ENCODE measurements at places on chromosomes 5 and 9. TPM values are rescaled to one million over a fixed set of nuclear protein-coding genes. Genes with fewer than 3 reads are reported as not detected.

Gene LCN2
- total RNA-seq = not detected

Gene CCL28
- not detected for total RNA-seq

Gene GPR151
- not detected for total RNA-seq

GRCh38 chr5:75551471-75551870 lies 39.8 kb downstream of the POLK start:
- DNase-seq = no peak

DNA sequence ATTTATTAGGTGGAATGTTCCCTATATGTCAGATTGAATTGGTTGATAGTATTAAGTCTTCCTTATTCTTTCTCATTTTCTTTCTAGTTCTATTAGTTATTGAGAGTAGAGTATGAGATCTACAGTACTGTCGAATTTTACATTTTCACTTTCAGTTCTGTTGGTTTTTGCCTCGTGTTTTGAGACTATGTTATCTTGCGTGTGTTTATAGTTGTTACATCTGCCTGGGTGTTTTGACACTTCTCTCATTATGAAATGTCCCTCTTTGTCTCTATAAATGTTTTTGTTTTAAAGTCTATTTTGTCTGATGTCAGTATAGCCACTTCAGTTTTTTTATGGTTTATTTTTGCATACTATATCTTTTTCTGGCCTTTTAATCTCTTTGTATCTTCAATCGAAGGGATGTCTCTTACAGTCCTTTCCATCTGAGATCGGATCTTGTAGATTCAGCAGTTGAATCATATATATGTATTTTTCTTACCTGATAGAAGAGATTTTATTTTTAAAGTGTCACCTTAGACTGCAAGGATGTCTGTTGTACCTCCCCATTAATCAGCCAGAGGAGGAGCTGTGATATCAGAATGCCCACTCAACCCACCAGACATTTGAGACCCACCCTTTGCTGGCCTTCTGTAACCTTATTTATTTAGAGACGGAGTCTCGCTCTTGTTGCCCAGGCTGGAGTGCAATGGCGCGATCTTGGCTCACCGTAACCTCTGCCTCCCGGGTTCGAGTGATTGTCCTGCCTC lies 20.7 kb downstream of the EHMT1 start:
- DNase-seq = no peak

DNA sequence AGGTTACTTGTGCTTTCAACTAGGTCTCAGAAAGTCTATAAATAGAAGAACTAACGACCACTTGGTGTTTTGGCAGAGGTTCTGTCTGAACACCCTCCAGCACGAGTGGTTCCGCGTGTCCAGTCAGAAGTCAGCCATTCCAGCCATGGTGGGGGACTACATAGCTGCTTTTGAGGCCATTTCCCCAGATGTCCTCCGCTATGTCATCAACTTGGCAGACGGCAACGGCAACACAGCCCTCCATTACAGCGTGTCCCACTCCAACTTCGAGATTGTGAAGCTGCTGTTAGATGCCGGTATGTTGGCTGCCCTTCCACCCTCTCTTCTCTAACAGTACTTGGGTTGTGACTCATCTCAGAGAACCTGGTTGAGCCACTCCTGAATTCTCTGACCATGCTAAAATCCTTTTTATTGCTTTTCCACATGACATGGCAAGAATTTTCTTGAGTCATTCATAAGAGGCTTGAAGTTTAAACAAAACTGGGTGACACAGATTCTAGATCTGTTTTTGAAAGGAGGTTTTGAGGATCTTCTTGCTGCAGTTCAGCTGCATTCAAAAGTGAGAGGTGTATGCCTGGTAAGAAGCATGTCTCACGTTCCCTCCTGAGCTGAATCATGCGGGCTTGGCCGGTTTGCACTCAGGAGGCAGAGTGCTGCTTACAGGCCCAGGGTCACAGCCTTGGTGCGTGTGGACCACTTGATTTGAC lies 103.1 kb upstream of the DMRT1 start:
- no peak for DNase-seq

GRCh38 chr5:109111680-109112079 lies 298.1 kb downstream of the PJA2 start:
- DNase-seq = no peak

- no peak for DNase-seq
Measured at GRCh38 chr5:75242067-75242466, 5.4 kb upstream of the ANKRD31 start.

DNA sequence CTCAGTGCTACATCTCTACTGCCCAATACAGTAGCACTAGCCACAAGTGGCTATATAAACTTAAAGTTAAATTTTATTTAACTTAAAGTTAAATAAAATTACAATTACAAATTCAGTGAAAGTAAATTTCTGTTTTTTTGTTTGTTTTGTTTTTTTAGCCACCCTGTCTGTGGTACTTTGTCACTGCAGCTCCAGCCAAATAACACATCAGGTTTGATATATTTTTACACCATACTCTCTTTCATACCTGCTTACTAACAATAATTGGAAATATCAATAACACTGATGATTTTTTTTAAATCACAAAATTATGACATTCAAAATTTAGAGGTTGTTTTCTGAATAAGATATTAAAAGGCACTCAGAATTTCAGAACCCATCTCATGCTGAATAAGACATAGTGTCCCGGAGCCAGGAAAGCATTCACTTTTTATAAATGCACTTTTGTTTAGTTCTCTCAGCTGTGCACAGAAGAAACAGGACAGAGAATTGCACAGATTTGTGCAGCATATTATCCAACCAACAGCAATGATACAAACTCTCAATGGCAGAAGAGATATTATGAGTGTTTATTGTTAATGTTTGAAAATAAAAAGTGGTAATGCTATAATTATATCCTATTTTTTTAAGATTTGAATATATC lies 92.6 kb downstream of the EDIL3 start:
- DNase-seq = no peak

All from mesothelial cell of epicardium (in vitro differentiated cells).